ENCODE measurements at places on chromosomes 1 and 21.

DNA sequence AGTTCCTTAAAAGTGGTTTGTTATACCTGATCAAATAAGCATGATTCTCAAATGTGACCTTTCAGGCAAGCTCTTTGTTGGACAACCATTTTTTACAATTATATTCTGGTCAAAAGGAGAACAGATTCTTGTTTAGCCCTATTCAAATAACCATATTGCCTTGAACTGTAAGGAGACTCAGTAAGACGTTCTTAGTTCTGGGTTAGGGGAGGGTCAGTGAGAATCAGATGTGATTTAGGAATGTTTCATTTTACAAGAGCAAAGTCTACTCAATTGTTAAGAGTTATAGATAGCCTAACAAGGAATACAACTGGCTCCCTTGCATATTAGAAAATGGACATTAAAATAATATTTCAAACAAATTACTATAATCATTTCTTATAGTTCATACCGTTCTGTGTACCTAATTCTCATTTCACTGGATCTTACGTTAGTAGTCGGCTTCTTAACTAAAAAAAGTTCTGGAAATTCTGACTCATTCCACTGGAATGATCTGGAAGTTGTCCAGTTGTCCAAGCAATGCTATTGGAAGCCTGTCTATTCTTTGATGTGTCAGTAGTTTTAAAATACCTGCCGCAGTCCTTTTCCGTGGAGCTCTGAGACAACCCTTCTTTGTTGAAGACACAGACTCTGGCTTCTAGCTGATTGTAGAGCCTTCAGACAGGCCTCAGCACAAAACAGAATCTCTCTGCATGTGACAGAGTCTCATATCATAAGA lies 88.8 kb downstream of the MAST2 start:
- DNase-seq = peak; percentile 64

- DNase-seq = peak; percentile 30
Observed at GRCh38 chr1:241408170-241408569, 51.2 kb upstream of the RGS7 start.

GRCh38 chr1:104929280-104929679 lies 1179.6 kb downstream of the AMY1C start:
- no peak for DNase-seq

DNA sequence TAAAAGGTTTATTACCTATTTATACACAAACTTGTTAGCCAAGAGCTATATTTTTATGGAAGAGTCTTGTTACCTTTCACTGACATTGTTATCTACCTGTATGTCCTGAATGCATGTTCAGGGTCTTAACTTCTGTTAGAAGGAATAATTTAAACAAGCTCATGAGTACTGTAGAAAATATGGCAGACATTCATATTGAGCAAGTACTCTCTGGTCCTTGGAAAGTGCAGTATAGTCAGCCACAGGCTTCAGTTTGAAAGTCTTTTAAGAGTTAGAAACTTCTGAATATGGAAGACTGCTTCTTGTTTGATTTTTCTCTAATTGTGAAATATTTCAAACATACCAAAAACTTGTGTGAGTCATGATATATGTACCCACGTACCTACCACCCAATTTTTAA lies 16.6 kb downstream of the DIP2A start:
- no peak for DNase-seq

GRCh38 chr1:111488669-111489068 lies 14.8 kb downstream of the ADORA3 start:
- DNase-seq = no peak

GRCh38 chr1:216884614-216885229 lies 161.5 kb upstream of the ESRRG start:
- DNase-seq = no peak

GRCh38 chr1:2155788-2156187 lies 38.8 kb downstream of the FAAP20 start:
- no peak for DNase-seq

GRCh38 chr1:65605621-65606020 lies 185.2 kb downstream of the LEPR start:
- DNase-seq = no peak

GRCh38 chr1:25770541-25771220 lies 29.3 kb upstream of the SELENON start:
- no peak for DNase-seq

- no peak for DNase-seq
Observed at GRCh38 chr1:31216016-31216415, 23.7 kb downstream of the NKAIN1 start.

GRCh38 chr1:227891223-227891954 lies 56.3 kb downstream of the WNT9A start:
- DNase-seq = no peak

- peak; percentile 59 for DNase-seq
Observed at GRCh38 chr1:9455487-9456234, 83.6 kb upstream of the SLC25A33 start.

GRCh38 chr1:215360758-215361157 lies 206.3 kb upstream of the KCTD3 start:
- no peak for DNase-seq

DNA sequence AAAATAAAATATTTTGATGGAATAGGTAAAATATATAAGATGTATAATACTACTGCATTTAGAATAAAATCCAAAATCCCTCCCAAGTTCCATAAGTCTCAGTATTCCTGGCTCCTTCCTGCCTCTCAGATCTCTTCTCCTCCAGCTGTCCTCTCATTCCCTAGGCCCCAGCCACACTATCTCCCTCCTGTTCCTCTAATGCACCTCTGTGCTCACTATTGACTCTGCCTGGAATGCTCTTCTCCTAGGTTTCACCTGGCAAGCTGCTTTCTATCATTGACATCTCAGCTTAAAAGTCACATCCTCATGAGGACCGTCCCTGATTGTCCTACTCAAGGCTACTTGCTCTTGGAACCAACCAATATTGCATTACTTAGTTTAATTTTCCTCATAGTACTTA lies 7.2 kb downstream of the NME7 start:
- DNase-seq = no peak

GRCh38 chr1:117036018-117036461 lies 24.1 kb upstream of the TTF2 start:
- DNase-seq = no peak

- DNase-seq = no peak
Observed at GRCh38 chr1:201543871-201544642, 5.1 kb downstream of the NAV1 start.

- DNase-seq = no peak
Observed at GRCh38 chr1:49864581-49864980, 159.2 kb downstream of the AGBL4 start.

- DNase-seq = no peak
Observed at GRCh38 chr1:176866011-176866714, 298.3 kb downstream of the ASTN1 start.

DNA sequence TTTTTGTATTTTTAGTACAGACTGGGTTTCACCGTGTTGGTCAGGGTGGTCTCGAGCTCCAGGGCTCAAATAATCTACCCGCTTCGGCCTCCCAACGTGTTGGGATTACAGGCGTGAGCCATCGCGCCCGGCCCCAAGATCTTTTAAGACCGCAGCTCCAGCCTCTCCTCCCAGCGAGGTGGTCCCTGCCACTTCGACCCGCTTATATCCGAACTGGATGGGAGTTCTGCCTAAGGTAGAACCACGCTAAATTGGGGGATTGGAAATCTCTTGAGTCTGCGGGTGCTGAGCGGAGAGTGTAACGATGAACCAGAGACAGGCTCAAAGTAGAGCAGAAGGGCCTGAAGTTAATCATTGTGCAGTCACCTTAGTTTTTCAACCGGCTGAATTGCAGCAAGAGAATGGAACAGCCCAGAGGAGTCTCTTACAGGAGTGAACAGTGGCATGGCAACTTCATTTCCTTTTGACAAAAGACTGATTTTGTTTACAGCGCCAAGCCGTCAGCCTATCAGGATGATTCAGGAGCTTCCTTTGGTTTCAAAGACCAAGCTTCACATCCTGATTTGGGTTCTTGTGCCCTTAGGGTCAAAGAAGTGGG lies 726 bp upstream of the CYB5R1 start:
- DNase-seq = peak; percentile 17

DNA sequence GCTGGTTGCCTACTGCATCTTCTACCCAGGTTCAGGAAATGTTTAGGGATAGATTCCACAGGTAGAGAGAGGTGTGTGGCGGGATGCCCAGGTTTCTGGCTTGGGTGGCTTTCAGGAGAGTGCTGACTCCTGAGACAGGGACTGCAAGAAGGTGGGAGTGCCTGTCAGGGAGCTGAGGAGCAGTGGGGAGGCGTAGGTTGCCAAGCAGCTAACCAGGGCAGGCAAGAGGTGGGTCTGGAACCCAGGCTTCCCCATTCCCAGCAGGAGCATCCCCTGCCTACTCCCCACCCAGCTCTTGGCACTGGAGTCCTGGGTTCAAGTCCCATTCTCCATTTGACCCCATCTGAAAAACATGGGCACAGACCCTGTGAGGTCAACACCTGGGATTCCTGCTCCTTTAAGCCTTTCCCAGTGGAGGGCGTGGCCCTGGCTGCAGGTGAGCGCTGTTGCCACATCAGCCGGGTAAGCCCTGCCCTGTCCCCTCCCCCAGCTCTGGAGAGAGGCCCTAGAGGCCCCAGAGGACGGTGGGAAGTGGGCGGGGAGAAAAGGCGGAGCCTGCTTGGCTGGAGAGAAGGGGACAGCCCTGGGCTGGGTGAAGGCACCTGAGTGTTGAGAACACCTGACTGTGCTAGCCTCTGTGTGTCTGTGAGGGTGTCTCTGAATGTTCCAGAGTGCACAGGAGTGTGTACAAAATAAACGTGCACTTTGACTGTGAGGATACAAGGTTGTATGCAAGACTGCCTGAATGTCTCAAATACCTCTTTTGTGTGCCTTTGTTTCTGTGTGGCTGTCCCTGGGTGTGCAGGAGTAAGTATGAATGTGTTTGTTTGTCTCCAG lies 14.0 kb upstream of the SYNC start:
- peak; percentile 60 for DNase-seq

DNA sequence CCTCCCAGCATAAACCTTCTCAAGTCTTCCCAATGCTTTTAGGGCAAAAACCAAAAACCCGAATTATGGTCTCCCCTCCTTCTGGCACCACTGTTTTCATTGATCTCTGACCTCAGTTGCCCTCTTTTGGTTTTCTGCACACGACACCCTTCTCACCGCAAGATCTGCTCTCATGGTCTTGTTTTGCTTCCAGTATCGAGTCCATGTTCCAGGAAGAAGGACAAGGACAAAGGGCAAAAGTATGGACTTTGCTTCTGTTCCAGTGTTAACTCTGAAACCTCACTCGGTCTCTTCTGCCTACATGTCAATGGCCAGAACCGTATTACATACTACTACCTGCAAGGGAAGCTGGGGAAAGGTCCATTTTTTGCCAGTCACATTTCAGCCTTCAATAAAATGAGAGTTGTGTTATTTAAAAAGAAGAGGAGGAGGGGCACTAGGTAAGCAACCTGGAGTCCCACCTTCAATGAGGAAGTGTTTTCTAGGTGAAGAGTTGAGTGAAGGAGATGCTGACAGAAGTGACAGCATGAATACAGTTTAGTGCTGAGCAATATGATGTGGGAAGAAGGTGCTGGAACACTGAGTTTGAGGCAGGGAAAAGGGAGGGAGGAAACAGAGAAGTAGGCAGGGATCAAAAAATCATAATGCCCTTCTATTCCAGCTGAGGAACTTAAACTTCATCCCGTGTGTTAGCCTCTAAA lies 183.4 kb downstream of the FGGY start:
- no peak for DNase-seq

GRCh38 chr1:115012006-115012405 lies 17.6 kb upstream of the TSHB start:
- no peak for DNase-seq

DNA sequence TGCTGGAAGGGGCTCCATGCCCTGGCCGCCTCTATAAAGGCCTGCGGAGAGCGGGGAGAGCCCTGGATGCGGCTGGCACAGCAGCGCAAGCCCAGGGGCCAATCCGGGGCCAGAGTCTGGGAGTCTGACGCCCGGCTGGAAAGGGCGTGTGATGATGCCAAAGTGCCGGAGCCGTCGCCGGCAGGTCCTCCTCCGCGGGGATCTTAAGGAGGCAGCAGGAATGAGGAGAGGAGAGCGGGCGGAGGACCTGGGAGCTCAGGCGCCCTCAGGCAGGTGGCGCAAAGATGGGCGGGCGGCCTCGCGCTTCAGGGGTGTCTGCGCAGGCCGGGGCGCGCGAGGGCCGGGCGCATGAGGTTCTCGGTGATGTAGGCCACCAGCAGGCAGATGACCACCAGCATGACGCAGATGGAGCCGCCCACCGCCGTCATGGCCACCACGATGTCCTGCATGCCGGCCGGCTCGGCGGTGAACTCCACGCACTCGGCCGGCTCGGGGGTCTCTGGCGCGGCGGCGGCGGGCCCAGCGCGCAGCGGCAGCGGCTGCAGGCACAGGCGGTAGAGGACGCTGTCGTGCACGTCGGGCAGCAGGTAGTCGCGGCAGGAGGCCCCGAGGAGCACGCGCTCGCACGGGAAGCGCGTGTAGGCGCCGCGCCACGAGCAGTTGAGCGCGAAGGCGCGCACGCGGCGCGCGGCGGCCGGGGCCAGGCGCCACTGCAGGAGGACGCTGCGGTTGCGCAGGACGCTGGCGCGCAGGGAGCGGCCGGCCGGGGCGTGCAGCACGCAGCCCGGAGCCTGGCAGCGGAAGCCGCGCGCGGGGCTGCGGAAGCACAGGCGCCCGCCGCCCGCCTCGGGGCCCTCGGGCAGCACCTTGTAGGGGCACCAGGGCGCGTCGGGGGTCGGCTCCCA lies 653 bp downstream of the FNDC10 start:
- DNase-seq = no peak

GRCh38 chr1:180301135-180301742 lies 71.2 kb downstream of the LHX4 start:
- no peak for DNase-seq

DNA sequence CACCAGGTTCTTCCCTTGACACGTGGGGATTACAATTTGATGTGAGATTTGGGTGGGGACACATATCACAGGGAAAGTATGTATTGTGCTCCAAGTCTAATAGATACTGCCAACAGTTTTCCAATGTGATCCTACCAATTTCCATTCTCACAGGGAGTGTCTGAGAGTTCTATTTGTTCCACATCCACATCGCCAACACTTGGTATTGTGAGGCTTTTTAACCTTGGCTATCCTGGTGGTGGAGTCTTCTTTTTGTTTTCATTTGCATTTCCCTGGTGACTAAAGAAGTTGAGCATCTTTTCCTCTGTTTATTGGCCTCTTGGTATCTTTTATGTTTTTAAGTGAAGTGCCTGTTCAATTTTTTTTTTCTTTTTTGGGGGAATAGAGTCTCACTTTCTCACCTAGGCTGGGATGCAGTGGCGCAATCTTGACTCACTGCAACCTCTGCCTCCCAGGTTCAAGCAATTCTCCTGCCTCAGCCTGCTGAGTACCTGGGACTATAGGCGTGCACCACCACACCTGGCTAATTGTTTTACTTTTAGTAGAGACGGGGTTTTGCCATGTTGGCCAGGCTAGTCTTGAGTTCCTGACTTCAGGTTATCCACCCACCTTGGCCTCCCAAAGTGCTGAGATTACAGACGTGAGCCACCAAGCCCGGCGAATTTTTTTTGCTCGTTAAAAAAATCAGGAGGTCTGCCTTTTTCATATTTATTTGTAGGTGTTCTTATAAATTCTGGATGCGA lies 15.9 kb upstream of the PADI1 start:
- no peak for DNase-seq

- no peak for DNase-seq
Observed at GRCh38 chr1:167602840-167603239, 27.2 kb upstream of the RCSD1 start.

All from HTR-8/SVneo (cell line).